Head of caudate nucleus (tissue), 42 donors: ENCODE measurements at places on chromosomes 4 and X.

- DNase-seq, result no peak
Observed at GRCh38 chrX:69260169-69260568, 94.9 kb upstream of the PJA1 start.

DNA sequence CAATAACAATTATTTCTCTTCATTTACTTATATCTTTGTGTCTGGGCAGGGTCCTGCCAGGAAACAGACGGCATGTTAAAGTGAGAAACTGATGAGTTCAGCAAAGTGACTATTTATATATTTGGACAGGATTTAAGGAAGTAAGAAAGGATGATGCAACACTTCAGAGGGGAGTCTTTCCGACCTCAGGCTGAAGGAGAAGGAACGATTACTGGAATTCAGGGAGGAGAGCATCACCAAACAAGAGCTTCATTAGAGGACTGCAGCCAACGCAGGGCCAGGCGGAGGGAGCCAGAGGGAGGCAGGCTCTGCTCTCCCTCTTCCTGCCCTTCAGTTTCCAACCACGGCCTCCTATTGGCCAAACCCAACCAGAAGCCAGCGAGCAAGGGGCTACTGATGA, 1.5 kb upstream of the TLR7 start:
- DNase-seq, result peak; percentile 23

DNA sequence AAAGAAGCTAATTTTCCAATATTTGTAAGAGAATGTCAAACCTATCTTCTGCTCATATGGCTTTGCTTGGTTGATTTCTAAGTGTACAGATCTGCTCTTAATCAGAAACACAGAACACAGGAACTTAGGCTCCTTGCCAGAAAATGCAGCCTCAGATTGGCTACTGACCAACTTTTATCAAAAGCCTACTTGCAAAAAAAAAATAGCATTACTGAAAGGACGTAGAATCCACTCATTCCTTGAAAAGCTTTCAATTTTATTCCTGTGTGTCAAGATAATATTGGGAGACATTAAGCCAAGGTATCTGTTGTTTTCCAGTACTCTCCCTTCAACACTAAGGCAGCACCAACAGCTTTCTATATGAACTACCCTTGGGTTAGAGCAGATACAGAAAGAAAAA, 127.6 kb upstream of the INTU start:
- DNase-seq, result no peak

DNA sequence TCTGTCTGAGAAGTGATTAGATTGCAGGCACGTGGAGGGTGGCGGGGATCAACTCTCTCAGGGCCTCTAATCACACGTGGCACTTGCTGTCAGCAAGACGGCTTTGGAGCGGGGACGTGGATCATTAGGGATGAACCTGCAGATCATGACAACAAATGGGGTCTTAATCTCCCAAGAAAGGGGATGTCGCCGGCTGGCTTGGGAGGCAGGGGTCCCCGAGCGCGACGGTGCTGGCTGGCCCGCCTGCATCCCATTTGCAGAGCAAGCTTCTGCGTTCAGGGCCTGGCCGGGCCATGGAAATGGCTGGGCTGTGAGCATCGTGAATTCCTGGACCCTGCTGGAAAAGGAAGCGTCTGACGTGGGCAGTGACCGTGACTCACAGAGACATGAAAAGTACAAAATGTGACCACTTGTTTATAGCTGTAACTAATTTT, 85.1 kb upstream of the SHOX start:
- DNase-seq, result no peak

DNA sequence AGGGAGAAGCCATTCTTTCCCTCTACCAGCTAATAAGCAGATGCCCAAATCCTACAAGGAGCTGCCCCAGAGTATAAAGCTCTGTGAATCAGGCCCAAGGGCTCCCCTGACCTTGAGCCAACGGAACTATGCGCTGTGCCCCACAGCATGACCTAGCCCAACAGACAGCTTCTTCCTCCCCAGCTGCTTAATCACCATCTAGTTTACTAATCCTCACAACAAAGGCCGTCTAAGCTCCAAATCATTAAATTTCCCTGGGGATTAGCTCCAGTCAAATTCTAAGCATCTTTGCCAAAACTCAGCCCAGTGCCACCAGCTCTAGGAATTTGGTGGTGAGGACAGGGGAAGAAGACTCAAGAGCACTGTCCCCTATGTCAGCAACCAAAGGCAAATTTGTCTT, 113.1 kb downstream of the SHROOM4 start:
- no peak for DNase-seq

DNA sequence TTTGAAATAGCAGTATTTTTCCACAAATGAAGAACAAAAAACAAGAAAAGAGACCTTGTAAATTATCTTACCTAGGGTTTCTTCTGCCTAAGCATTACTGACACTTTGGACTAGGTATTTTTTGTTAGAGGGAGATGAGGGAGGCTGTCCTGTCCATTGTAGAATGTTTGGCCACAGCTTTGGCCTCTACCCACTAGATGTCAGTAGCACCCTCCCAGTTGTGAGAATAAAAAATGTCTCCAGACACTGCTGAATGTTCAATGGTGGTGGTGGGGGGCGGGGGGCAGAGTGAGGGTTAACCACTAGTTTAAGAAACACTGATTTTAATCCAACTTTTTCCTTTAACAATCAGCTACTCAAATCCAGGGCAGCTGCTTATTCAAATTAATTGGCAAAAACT, 25.8 kb downstream of the OTUD4 start:
- no peak for DNase-seq

DNA sequence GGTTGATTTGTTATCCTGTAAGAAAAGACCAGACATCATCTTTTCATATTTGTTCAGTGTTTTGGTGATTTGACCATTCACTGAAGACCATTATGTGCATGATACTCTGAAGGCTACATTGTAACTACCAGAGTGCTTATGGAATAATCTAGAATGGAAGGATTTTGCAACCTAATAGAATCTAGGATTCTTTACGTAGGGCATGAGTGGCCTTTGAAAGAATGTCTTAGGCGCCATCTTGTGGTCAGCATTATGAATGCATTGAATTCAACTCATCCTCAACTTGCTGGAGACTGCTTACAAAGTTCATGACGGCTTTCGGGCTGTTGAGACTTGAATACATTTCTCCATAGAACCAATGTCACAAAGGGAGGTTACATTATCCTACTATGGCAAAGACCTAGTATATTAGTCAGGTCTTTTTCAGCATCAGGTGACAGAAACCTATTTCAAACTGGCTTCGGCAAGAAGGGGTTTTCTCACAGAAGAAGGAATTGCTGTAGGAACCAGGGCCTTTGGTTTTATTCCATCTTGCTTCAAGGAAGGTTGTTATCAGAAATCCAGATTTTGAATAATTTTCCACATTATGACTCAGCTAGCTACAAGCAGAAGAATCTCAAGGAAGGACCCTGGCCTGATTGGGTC, 104.1 kb downstream of the GPAT3 start:
- DNase-seq, result peak; percentile 54

DNA sequence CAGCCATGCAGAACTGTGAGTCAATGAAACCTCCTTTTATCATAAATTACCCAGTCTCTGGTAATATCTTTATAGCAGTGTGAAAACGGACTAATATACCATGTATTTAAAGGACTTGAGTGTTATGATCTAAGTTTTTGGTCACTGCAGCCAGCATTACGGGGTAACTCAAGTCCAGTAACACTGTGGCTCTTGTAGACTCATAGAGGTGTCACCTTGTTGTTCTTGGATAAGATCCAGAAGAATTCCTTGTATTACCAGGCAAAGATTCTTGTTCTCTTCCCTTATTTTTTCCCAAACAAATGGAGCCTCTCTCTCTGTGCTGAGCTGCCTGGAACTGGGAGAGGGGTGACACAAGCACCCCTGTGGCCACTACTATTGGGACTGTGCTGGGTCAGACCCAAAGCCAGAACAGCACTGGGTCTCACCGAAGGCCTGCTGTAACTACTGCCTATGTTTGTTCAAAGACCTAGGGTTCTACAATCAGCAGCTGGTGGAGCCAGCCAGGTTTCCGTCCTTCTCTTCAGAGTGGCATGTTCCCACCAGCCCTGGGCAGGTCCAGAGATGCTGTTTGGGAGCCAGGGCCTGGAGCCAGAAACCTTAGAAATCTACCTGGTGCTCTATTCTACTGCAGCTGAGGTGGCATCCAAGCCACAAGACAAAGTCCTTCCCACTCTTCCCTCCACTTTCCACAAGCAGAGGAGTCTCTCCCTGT, 43.7 kb upstream of the MED14 start:
- no peak for DNase-seq

GRCh38 chr4:82891707-82892466, 934 bp upstream of the SEC31A start:
- no peak for DNase-seq

- no peak for DNase-seq
Observed at GRCh38 chr4:43843501-43843900, 605.1 kb downstream of the KCTD8 start.

DNA sequence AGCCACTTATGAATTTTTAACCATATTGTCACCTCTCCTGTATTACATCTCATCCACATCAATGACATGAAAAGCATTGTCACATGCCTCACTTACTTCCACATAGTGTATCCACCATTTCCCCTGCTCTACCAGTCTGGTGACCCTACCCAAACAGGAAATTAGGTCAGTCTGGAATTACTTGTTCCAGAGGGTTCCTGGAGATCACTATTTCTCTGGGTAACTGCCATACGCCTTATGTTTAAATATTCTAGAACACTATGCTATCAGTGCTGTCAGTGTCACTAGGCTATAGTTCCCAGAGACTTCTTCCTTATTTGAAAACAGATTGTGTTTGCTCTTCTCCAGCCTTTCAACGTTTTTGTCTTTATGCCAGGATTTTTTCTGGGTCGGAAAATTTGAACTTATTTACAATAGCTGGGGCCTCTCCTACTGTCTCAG, 15.0 kb downstream of the SRPX2 start:
- no peak for DNase-seq

GRCh38 chr4:9940041-9940440, 81.3 kb downstream of the SLC2A9 start:
- no peak for DNase-seq

- no peak for DNase-seq
Observed at GRCh38 chr4:167964766-167965373, 127.5 kb upstream of the ANXA10 start.

- no peak for DNase-seq
Observed at GRCh38 chrX:110046001-110046400, 43.1 kb downstream of the TMEM164 start.

DNA sequence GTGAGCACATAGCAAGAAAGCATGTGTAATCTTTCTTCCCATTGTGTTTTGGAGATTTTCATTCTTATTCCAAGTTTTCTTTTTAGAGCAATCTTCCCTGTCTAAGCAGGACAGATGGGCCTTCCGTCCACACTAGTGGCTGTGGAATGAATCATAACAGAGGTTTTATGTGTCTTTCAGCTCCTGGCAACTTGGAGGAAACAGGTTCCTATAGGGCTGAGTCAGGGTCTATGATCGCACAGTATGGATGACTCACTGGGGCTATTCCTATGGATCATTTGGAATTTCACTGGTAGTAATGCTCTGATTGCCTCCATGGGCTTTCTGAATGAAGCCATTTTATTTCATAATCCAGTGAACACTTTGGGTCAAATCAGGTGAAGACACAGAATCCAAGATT, 51.8 kb upstream of the CBLL2 start:
- no peak for DNase-seq

- DNase-seq, result no peak
Observed at GRCh38 chr4:140363051-140363450, 10.4 kb upstream of the SCOC start.

- peak; percentile 19 for DNase-seq
Observed at GRCh38 chr4:40307627-40308497, 27.3 kb upstream of the CHRNA9 start.

DNA sequence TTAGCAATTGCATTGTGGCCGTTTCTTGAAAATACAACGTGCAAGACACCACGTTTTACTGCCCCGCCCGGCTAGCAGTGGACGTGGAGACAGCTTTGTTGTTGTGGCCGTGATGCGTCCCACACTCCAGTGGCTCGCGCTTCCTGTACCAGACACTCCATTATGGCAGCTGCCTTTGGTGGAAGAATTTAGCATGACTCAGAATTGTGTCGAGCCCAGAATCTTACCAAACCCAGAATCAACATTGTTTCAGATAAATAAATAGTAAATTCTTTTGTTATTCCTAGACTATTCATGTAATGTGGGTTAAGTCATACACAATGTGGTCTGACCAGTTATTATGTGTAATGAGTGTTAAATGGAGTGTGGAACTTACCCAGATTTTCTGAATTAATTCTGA, 25.3 kb upstream of the S100P start:
- no peak for DNase-seq

GRCh38 chr4:175017751-175018150, 99.6 kb downstream of the ADAM29 start:
- no peak for DNase-seq

- no peak for DNase-seq
Observed at GRCh38 chr4:114694770-114695169, 96.2 kb downstream of the UGT8 start.

DNA sequence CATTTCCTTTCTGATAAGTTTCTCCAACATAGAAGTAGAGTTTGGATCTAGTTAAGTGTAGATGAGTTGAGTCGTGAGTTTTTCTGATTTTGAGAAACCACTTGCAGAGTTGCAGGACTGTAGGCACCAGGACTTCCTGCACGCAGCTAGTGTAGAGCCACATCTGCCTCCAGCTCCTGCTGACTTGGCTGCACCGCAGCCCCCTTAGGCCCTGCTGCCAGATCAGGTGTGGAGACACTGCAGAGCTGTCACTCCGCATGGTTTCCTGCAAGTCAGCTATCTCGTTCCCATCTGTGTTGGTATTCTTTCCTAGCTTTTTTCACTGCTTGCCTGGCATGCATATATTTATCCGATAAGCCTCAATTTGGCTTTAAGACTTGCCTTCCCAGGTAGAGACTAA, 48.9 kb downstream of the PCDH7 start:
- DNase-seq, result no peak

DNA sequence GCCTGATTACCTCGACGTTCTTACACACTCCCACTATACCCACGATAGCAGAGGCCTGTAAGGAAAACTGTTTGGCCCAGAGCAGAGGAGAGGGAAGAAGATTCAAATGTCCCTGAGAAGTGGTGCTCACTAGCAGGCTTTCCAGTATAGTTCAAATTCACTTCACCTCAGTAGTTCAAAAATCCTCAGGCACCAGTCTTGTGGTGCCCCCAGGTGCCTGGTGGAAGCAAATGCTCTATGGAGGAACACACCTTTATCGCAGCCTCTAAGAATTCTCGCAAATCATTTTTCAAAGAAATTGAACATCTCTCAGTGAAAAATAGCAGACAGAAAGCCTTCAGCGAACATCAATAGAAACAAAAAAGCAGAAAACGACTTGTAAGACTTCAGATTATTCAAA, 12.2 kb upstream of the MTMR1 start:
- no peak for DNase-seq
